ENCODE measurements at places on chromosomes 2 and 18.
A peak's percentile ranks its signal among the peaks of the same experiment; 100 is the strongest.

DNA sequence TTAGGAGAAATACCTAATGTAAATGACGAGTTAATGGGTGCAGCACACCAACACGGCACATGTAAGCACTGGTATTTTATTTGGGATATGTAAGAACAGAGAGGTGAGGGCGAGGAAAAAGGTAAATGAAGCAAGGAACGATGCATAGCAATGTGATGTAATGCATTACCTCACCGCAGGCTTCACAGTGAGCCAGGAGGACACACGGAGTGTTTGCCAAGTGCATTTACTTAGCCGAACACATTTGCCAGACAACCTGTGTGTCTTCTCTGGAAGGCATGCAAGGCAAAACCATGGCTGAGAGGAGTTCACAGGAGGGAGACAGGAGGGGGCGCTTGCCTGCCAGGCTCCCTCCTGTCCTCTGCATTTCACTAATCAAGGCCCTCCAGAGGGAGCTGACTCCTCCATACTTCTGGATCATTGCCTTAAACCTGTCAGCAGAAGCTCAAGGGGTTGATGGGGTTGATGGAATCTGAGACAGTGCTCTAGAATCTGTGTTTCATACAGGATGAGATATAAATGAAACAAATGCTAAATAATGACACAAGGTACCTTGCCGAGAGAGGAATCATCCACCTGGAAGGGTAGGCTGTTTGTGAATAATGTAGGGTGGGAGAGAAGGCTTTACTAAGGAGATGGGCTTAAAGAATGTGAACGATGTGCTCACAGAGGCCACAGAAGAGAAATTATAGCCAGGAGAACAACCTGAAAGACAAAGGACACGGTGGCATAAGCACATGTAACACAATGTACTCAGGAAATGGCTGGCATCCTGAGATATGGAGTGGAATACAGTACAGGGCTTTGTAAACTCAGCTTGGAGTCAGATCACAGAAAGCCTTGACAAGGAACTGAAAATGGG, 9.1 kb upstream of the TPRKB start:
- no peak for DNase-seq

GRCh38 chr2:58137221-58137620, 90.6 kb downstream of the VRK2 start:
- DNase-seq, result peak; percentile 81

GRCh38 chr18:7035807-7036206, 81.8 kb downstream of the LAMA1 start:
- no peak for DNase-seq

DNA sequence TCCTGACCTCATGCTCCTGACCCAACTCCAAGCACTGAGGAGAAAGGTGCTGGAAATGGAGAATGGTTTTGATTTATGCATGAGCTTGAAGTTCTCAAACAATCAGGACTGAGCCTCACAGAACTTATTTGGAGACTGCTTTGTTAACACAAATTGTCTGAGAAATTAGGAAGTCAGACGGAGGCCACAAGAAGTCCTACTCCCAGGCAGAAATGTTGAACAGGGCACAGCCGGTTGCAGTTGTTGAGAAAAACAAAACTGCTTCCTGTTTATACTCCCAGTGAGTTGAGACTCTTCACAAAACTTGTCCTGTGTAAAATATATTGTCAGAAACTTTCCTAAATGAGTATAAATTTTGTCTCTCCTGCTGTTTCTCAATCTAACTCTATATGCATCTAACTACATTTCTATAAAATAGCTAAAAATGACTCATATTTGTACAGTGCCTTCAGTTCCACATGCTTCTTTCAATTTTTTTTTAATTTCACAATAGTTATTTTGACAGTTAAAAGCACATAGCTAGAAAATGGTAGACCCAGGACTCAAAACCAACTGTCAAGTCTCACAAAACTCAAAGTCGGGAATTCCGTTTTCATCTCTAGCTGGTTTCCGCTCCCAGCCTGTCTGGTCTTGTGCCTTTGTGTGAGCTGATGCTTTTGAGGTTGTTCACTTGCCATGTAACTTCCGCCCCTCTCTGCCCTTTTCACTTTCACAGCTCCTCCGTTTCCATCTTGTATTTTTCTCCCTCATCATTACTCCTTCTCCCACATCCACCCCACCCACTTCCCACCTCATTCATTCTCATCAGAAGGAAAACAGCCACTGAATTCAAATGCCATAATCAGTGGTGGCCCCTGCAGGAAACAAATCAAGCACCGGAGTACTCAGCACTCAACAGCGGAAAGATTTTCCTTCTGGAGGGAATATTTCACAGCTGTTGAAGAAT, 215.0 kb downstream of the SUCLG1 start:
- DNase-seq, result no peak

DNA sequence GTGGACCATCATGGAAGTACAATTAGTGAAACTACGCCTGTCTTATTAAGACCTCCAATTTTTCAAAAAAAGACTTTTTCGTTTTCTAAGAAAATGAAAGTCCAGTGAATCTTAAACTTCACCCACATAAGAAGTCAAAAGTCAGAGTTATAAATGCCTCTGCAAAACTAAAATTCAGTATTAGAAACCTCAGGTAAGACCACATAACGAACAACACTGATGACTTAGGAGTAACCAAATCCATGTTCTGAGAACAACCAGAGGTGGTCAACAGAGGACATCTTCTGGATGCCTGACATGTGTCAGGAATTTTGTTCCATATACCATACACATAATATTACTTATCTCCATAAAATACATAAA, 62.4 kb downstream of the RPL31 start:
- no peak for DNase-seq

DNA sequence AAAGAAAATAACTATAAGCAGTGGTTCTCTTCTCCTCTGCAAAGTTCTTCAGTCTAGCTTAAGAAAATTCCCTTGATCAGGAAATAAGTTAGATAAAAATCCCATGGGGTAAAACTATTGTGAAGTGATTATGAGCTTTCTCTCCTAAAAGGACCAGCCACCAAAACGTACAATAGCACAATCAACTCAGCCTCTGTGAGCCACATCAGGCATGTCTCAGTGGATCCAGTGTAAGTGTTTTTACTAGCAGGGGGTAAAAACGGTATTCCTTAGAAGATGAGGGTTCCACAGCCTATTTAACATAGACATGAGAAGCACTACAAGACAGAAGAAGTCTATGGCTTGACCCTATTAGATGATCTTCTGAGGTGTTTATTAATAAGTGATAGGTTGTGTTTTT, 503.2 kb downstream of the PIK3C3 start:
- DNase-seq, result no peak

GRCh38 chr2:144411473-144411872, 108.4 kb downstream of the ZEB2 start:
- no peak for DNase-seq

GRCh38 chr2:44852594-44852993, 88.9 kb upstream of the SIX3 start:
- no peak for DNase-seq

DNA sequence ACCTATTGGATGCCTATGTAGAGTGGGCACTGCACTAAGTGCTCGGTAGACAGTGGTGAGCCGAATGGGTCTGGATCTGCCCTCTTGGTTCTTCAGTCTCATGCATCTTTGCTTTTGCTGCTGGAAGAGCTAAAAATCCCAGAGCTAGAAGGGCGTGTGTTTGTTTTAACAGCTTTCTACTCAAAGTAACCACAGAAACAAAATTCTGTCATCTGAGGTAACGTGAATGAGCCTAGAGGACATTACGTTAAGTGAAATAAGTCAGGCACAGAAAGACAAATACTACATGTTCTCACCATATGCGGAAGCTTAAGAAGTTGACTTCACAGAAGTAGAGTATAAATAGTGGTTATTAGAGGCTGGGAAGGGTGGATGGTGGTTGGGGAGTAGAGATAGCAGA, 119.8 kb downstream of the PLB1 start:
- DNase-seq, result no peak

DNA sequence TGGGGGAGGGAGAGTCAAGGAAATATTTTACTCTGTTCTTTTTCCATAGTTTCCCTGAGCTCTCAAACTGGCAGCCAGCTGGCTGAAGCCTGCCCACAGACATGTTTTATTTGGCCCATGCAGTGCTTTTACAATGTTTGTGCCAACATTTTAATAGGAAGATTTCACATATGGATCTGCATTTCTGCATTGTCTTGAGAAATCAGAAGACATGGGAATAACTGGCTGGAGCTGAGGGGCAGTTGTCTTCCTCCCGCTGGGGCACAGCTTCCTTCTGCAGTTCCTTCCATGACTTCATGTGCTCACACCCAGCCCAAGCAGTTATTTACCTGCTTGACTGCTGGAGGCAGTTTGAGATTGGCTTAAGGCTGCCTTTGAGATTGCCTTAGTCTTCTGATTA, 74.4 kb downstream of the PLCL1 start:
- no peak for DNase-seq

- no peak for DNase-seq
Measured at GRCh38 chr2:163732727-163733126, 3.1 kb downstream of the FIGN start.

GRCh38 chr2:241842067-241842415, 16.7 kb downstream of the PDCD1 start:
- no peak for DNase-seq

DNA sequence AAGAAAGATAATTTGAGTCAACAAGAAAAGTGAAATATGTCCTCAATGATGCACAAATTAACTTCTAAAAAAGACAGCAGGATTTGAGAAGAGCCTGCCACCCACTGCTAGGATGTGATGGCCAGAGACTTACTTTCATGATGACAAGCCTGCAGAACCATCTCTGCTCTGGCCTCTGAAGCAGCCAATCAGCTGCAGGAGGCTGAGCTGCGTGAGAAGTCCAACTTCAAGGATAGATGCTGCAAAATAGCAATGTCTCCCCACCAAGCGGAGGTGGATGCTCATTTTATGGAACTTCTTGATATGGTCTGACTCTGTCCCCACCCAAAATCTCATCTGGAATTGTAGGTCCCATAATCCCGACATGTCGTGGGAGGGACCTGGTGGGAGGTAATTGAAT, 53.1 kb downstream of the CYRIA start:
- no peak for DNase-seq

DNA sequence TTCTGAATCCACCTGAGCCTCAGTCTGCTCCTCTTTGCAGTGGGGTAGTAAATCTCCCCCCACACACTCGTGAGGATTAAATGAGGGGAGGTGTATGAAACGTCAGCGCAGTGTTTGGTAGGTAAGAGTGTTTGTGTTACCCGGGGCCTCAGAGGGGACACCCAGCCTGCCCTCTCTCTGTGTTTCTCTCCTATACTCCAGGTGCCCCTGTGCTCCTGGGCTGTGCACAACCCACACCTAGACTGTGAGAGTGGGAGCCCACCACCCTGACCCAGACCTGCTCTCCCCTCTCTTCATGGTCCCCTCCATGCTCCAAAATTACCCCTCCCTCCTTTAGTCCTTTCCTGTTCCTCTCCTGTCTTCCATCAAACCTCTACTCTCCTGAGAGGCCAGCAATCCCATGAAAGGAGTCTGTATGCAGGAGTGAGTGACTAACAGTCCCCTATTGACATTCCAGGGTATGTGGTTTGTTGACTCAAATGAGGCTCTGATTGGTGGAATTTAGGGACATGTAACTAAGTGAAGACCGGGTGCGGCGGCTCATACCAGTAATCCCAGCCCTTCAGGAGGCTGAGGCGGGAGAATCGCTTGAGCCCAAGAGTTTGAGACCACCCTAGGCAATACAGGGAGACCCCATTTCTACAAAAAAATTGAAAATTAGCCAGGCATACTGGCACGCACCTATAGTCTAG, 10.4 kb downstream of the CIB4 start:
- DNase-seq, result no peak

- DNase-seq, result no peak
Measured at GRCh38 chr18:7608781-7609201, 41.7 kb downstream of the PTPRM start.

GRCh38 chr2:128781166-128781565, 462.5 kb upstream of the HS6ST1 start:
- DNase-seq, result no peak

DNA sequence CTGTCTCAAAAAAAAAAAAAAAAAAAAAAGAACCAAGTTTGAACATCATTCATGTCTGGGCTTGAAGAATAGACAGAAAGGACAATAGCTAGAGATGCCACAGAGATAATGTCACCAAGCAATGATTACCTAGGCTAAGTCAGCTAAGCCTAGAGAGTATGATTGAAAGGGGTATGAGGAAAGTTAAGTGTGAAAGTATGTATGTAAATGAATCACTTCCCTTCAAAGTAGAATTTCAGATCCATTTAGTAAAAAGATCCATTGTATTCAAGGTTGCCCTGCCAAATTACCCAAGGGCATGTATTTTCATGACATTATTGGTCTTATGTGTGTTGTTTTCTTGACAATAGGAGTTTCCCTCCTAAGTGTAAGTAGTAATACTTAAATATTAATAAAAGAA, 34.1 kb upstream of the SLC39A10 start:
- no peak for DNase-seq

DNA sequence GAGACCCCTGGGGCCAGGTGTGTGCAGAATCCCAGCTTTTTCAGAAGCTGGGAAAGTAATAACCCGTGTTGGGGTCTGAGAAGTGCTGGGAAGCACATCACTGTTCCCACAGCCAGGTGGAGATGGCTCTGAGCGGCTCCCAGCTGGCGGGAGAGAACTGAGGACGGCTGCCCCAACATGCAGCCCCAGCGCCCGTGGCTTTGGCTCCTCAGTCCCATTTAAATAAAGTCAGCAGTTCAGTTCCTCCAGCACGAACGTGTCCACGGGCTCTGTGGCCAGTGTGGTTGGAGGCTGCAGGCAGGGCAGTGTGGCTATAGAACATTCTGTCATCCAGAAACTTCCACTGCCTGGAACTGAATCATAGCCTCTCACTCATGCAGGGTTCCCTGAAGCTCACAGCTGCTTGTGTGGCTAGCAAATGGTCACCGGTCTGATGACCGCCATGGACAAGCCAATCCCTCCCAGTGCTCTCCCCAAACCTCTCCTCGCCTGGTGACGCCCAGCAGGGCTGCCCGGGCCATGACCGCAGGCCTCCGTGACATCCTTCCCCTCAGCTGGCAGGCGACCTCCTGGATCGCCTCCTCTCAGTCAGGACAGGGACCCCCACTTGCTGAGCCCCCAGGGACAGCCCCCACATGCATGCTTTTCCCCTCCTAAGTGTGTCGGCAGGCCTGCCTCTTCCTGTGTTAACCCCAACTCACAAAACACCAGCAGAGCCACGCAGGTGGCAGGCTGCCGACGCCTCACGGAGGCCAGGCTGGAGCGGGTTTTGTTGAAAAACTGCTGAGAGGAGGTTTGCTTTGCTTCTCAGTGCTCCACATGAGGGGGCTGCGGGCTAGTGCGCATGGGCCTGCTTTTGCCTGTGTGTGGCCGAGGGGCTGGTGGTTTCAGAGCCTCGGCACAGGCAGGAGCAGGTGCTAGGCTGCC, 1.3 kb downstream of the RTP5 start:
- no peak for DNase-seq

- DNase-seq, result no peak
Measured at GRCh38 chr18:1774261-1774660, 797.0 kb downstream of the METTL4 start.

- peak; percentile 82 for DNase-seq
Measured at GRCh38 chr2:11692966-11693521, 23.0 kb upstream of the NTSR2 start.

DNA sequence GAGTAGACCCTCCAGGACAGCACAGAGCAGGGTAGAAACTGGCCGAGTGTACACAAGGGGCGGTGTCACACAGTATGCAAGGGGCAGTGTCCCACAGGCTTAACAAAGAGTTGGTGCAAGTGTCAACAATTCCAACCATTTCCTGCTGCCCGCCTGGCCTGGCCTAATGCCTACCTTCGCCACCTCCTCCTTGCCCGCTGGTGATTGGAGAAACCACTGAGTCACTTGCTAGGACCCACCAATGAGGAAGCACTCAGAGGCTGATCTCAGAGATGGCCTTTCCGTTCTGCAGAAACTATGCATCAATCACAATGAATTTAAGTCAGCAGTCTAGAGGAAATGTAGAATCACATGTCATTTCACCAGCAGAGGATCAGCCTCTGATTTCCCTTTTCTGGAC, 263.3 kb upstream of the PKDCC start:
- DNase-seq, result peak; percentile 10

GRCh38 chr2:106638043-106638442, 150.9 kb downstream of the CD8B2 start:
- DNase-seq, result no peak

Measured in inflammatory macrophage treated with lipopolysaccharide for 1 hour (primary cell).